NCI-H774 (cell line): ENCODE measurements at places on chromosomes 12 and 14.

- no peak for DNase-seq
Measured at GRCh38 chr14:51072976-51073375, 21.9 kb downstream of the TRIM9 start.

DNA sequence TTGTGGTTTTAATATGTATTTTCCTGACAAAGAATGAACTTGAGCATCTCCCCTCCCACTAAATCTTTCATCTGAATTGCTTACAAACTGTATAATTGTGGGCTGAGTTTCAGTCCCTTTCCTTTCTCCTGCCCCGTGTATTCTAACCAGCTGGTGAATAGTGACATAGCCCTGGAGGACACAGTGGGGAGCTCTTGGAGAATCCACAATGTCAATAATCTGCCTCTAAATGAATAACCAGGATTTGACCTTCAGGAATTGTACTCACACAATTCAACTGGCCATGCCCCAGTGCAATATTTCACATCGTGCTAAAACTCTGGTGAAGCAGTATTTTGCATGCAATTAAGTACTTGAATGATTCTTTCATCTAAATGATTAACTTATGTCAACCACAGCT, 177.2 kb downstream of the C12orf42 start:
- DNase-seq: peak; percentile 99

GRCh38 chr12:86233126-86233525, 23.1 kb downstream of the MGAT4C start:
- peak; percentile 28 for DNase-seq

GRCh38 chr14:101028971-101029667, 125.6 kb upstream of the RTL1 start:
- DNase-seq: no peak

DNA sequence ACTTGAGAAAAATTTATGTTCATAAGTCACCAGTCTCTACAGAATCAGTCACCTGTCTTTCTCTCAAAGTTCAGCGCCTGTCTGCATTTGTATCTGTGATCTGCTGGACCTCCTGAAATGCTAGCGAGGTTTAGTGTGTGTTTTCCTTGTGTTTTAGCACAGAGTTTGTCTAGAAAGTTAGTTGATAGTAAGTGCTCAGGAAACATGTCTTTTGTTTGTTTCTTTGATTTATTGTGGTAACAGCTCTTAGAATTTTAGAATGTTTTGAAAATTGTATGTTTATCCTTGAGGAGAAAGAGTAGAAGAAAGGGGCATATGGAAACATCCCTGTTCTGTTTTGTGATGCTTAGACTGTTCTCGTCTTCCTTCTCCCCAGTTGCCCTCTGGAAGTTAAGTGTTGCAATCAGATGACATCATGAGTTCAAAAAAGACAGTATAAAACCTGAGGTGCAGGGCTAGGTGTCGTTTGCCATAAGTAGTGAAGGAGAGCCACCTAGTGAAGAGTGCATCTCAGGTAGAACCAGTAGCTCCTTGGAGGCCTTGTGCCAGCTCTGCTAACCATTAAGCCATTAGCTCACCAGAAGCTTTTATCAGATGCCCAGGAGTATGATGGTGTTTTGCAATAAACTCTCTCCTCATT, 44.8 kb downstream of the FBXW8 start:
- DNase-seq: no peak

DNA sequence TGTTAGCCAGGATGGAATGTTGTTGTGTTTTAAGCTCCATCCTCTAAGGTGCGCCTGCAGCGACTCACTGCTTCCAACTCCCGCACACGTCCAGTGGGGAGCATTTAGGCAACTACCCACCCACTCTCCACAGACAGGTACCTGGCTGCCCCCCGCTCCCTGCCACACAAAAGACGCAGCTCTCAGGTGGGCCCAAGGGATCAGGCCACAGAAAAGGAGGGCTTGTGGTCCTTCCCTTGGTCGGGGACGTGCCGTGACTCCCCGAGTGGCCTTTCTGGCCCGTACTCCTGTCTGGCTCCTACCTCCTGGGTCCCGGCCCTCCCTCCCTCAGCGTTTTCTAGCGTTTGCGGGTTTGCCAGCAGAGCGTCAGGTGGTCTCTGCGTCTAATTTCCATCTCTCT, 16.2 kb downstream of the TEDC1 start:
- no peak for DNase-seq
